Fibroblast of skin of back (primary cell): ENCODE measurements at places on chromosomes 5 and 9.

GRCh38 chr5:92912283-92912682 is 668.7 kb downstream of the NR2F1-AS1 start:
- DNase-seq, result no peak

DNA sequence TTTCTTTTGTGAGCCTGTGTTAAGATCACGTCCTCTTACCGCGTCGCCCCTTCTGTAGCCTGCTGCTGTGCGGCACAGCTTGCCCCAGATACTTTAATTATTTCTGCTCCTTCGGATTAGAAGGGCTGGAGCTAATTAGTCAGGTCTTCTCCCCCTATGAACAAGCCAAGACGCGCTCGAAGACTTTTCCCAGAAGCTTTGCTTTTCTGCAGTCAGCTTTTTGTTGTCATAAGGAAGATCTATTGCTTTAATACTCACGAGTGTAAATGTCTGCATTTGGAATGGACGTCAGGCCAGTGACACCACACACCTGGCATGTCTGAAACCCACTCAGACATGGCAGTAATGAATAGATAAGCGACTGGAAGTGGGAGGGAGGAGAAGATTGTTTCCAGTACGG is 37.0 kb downstream of the PRUNE2 start:
- peak; percentile 28 for DNase-seq

DNA sequence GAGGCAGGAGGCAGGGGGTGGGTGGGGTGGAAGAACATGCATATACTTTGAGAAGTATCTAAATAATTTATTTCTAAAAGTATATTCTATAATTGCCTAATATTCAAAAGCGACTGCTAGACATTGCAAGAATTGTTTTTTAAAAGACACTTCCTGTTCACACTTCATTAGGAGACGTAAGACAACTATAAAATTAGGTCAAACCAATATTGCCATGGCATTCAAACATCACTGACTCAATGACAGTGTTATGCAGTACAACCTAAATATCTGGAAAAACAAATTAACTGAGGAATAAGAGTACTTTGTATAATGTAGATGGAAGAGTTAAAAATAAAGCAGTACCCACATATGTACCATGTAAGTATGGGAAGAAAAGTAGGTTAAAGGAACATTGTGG is 4.5 kb downstream of the CCNH start:
- DNase-seq, result no peak

DNA sequence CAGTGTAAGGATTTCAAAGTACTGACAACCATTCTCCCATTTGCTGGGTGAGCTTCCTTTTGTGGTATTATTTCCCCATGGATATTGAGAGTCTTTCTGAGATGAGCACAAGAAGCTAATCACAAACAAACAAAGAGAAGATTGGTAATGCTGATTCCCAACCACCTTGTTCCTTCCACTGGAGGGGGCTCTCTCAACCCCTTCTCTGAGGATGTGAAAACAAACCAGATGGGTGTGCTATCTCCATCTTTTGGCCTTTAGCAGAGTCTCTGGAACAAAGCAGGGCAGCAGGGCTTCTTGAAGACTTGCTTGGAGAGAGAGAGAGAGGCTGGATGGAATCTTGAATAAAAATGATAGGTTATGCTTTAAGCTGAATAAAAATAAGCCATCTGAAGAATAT is 576.7 kb upstream of the ZNF462 start:
- peak; percentile 2 for DNase-seq
